ENCODE measurements at places on chromosomes 2 and 18.

DNA sequence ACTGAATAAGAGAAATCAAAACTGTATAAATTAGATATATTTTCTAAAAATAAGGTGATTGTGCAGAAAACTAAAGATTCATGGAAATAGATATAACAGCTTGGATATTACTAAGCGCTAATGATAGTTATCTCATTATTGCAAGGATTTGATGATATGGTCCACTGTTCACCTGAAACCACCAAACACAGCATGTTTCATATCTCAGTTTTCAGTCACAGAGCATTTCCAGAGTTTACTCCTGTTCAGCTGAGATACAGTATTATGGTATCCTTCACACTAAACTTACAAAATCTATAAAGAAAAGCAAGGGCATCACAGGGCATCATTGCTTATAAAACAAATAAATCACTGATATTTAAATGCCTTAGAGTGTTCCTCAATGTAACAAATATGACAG lies 591.6 kb downstream of the ERBB4 start:
- DNase-seq, result no peak

DNA sequence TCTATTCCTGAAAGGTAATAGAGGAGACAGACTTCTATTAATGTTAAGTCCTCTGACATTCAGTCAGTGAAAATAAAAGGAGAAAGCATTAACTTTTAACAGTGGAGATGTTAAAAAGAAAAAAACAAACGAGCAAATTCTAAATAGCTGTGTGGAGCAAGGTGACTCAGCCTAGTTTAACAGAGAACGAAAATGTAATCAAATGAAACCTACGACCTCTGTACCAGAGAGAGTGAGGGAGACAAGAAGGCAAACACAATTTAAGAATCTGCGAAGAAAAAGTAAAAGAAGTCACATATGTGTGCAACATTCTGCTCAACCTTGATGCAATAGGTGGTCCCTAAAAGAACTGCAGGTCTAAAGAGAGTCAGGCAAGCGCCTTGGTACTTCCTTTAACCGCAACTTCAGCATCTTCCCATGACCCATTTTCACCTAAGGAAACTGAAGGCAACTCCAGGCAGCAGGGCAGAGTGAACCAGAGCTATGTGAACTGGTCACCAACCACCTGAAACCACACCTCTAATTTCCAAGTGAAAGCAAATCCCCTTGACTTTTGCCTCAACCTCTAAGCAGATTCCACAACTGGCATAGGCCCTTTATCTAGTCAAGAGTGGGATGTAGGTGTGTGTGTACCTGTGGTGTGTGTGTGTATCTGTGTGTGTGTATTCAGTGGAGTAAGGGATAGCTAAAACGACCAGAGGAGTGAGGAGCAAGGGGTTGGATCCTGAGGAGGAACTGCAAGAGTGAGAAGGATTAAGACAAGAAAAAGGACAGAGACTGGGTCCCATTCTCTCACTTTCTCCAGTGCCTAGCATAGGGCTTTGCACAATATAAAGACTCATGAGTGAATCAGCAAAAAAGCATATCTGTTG lies 43.0 kb downstream of the FIGN start:
- DNase-seq, result no peak

GRCh38 chr2:10103179-10103578 lies 19.4 kb upstream of the RRM2 start:
- DNase-seq, result no peak

GRCh38 chr2:162473986-162474385 lies 130.1 kb downstream of the GCA start:
- no peak for DNase-seq

GRCh38 chr2:180706694-180707093 lies 273.7 kb upstream of the UBE2E3 start:
- no peak for DNase-seq

- no peak for DNase-seq
These were observed 71.4 kb downstream of the OSBPL1A start for GRCh38 chr18:24326211-24326610.

GRCh38 chr2:64404002-64404731 lies 49.8 kb upstream of the LGALSL start:
- DNase-seq, result no peak

GRCh38 chr2:234808907-234809306 lies 142.9 kb upstream of the SH3BP4 start:
- DNase-seq, result no peak

DNA sequence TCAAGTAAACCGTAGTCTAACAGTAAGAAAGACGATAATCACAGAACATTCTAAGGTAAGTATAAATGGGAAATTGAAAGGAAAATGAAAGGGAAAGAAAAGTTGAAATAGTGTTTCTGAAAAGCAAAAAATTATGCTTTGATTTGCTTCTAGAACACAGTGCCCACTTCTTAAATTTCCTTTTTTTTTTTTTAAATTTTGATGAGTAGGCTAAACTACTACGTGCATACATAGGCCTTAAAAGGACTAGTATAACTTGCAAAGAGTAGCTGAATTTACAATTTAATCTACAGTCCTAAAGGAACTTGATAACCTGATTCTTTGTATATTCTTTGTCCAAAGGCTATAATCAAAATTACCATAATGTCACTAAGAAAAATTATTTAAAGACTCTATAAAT lies 325.3 kb downstream of the PAX3 start:
- DNase-seq, result no peak

DNA sequence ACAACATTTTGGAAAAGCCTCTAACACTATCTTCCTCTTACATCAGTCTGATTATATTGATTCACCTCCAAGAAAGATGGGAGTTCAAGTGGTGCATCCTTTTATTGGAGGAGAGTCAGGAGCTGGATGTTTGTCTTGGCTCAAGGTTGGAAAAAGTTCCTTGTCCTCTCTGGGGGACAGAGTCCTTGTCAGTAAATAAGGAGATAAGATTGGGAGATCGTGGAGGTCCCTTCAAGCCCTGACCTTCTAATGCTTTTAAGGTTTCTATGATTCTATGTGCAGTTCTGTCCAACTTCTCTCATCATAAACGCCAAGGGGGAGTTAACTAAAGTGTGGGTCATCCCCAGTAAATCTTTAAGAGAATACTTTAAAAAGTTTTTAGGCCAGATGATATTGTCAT lies 60.9 kb upstream of the CCBE1 start:
- DNase-seq, result no peak
